ENCODE measurements at places on chromosomes 13 and 19. TPM values are rescaled to one million over a fixed set of nuclear protein-coding genes. Genes with fewer than 3 reads are reported as not detected.

The C19orf44 gene
- 2.5 TPM for total RNA-seq

The IGSF23 gene
- total RNA-seq: not detected

The ZNF492 gene
- total RNA-seq: 0.19 TPM

The ELOF1 gene
- total RNA-seq: 31.6 TPM

The SELENOV gene
- not detected for total RNA-seq

The PROZ gene
- not detected for total RNA-seq

The LRP3 gene
- 5.5 TPM for total RNA-seq

The DCLK1 gene
- 1.4 TPM for total RNA-seq

The ZNF575 gene
- total RNA-seq: not detected

The S1PR4 gene
- total RNA-seq: 4.2 TPM

The NLRP9 gene
- not detected for total RNA-seq

The FXYD1 gene
- 29.9 TPM for total RNA-seq

The ZNF264 gene
- total RNA-seq: 15.5 TPM

The GFY gene
- not detected for total RNA-seq

The KIR3DL1 gene
- not detected for total RNA-seq

The GRIN2D gene
- 0.11 TPM for total RNA-seq

The CDX2 gene
- total RNA-seq: not detected

The CFAP97D2 gene
- not detected for total RNA-seq

The CEACAM16 gene
- total RNA-seq: not detected

The SEMA6B gene
- 4.3 TPM for total RNA-seq

The ZNF266 gene
- total RNA-seq: 11.3 TPM

The MTUS2 gene
- not detected for total RNA-seq

The NLRP5 gene
- not detected for total RNA-seq

The RFPL4A gene
- total RNA-seq: not detected

The CD177 gene
- total RNA-seq: 13.2 TPM

The PEAK3 gene
- 0.32 TPM for total RNA-seq

The CYP4F8 gene
- total RNA-seq: not detected

The C19orf67 gene
- not detected for total RNA-seq

The ZNF700 gene
- total RNA-seq: 13.9 TPM

The ZNF17 gene
- 7.0 TPM for total RNA-seq

The LGALS14 gene
- not detected for total RNA-seq

The SMIM17 gene
- 0.87 TPM for total RNA-seq

The TEKTIP1 gene
- 0.95 TPM for total RNA-seq

The LHB gene
- total RNA-seq: not detected

The ZNF559 gene
- total RNA-seq: 9.7 TPM

The SPIB gene
- total RNA-seq: not detected

The SUPT20H gene
- total RNA-seq: 20.1 TPM

The FUT2 gene
- total RNA-seq: 34.8 TPM

The PABPC3 gene
- 0.23 TPM for total RNA-seq

The COL4A1 gene
- total RNA-seq: 40.0 TPM

The TINCR gene
- 26.1 TPM for total RNA-seq

The UGGT2 gene
- 8.4 TPM for total RNA-seq

The MBD3L3 gene
- total RNA-seq: not detected

The VSIG10L gene
- total RNA-seq: 55.2 TPM

The BEST2 gene
- total RNA-seq: not detected

The WDR87 gene
- not detected for total RNA-seq

The DNAAF3 gene
- total RNA-seq: 1.1 TPM

The CGB2 gene
- total RNA-seq: not detected

The TRAPPC5 gene
- 67.3 TPM for total RNA-seq

The CDADC1 gene
- 1.1 TPM for total RNA-seq
